ENCODE measurements at places on chromosomes 1 and 21. TPM values are rescaled to one million over a fixed set of nuclear protein-coding genes. Genes with fewer than 3 reads are reported as not detected.
A peak's percentile ranks its signal among the peaks of the same experiment; 100 is the strongest.

DNA sequence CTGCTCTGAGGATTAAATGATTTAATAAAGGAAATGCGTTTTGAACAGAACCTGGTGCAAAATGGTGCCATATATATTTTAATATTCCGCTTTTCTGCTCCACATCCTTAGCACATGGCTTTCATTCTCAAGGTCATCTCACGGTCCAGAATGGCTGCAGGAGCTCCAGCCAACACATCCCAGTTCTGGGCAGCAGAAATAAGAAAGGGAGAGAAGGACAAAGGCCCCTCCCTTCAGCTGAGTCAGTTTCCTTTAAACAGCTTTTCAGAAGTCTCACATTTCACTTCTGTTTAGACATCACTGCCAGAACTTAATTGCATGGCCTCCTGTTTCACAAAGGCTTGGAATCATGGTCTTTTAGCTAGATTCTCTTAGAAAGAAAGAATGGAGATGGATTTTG lies 75.2 kb upstream of the LRRN2 start:
- H3K27ac ChIP-seq = no peak overlapping the region
- H3K27me3 ChIP-seq = peaks cover 6% of the 10 kb centered on the region
- no peaks in the 10 kb centered on the region for H3K36me3 ChIP-seq
- H3K4me3 ChIP-seq = no peak overlapping the region

FMO2 gene
- total RNA-seq = 0.70 TPM

GRCh38 chr1:99820546-99820945 lies 29.6 kb upstream of the AGL start:
- H3K36me3 ChIP-seq = no peaks in the 10 kb centered on the region
- no peak overlapping the region for H3K4me3 ChIP-seq
- no peaks in the 10 kb centered on the region for H3K4me1 ChIP-seq
- H3K27ac ChIP-seq = no peak overlapping the region

DNA sequence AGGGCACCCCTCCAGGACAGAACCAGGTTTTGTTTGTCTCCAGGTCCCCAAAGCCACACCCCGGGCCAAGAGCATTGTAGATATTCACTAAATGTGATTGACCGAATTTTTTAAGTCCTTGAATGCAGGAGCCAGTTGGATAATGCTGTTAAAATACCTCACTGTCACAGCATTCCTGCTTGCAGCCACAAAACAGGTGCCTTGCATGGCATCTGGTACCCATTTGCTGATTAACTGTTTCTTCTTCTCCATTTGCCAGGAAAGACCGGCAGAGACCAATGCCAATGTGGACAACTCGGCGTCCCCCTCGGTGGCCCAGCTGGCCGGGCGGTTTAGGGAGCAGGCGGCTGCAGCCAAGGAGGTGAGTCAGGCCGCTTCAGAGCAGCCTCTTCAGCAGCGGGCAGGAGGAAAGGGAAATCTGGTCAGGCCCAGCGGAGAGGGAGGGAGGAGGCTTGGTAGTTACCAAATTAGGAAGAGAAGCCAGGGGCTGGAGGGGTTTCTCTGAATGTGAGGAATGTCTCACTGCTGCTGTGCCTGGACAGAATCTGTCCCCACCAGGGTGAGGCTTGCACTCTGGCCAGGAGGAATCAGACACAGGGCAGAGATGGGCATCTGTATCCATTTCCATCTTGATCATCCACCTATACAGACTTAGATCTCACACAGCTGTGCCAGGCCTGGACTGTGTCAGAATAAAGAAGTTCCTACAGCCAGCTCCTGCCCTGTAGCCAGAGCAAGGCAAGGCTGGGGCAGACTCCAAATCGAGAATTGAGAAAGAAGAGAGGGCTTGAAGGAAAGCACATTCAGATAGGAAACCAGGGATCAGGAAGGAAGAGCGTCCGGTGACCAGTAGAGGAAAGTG lies 37.9 kb upstream of the MPZL1 start:
- DNase-seq = peak; percentile 20
- no peaks in the 10 kb centered on the region for H3K36me3 ChIP-seq
- H3K27me3 ChIP-seq = no peaks in the 10 kb centered on the region
- no peak overlapping the region for H3K27ac ChIP-seq
- H3K4me1 ChIP-seq = no peaks in the 10 kb centered on the region
- H3K4me3 ChIP-seq = no peak overlapping the region
